ENCODE measurements at places on chromosomes 16 and 17.

- DNase-seq: no peak
These were observed 5.1 kb downstream of the RASD1 start for GRCh38 chr17:17491031-17491471.

- DNase-seq: no peak
These were observed 53.7 kb downstream of the RPA1 start for GRCh38 chr17:1883536-1883935.

GRCh38 chr17:72249441-72249840, 128.6 kb downstream of the SOX9 start:
- DNase-seq: no peak

GRCh38 chr17:79491006-79491405, 119.8 kb downstream of the RBFOX3 start:
- DNase-seq: no peak

GRCh38 chr17:3573246-3574100, 15.9 kb upstream of the TRPV3 start:
- no peak for DNase-seq

- DNase-seq: peak; percentile 80
These were observed 26.2 kb upstream of the PIK3R5 start for GRCh38 chr17:8991514-8992285.

- no peak for DNase-seq
These were observed 36.1 kb downstream of the NLK start for GRCh38 chr17:28078341-28079229.

- peak; percentile 69 for DNase-seq
These were observed 10.5 kb upstream of the TSPOAP1 start for GRCh38 chr17:58338841-58339754.

DNA sequence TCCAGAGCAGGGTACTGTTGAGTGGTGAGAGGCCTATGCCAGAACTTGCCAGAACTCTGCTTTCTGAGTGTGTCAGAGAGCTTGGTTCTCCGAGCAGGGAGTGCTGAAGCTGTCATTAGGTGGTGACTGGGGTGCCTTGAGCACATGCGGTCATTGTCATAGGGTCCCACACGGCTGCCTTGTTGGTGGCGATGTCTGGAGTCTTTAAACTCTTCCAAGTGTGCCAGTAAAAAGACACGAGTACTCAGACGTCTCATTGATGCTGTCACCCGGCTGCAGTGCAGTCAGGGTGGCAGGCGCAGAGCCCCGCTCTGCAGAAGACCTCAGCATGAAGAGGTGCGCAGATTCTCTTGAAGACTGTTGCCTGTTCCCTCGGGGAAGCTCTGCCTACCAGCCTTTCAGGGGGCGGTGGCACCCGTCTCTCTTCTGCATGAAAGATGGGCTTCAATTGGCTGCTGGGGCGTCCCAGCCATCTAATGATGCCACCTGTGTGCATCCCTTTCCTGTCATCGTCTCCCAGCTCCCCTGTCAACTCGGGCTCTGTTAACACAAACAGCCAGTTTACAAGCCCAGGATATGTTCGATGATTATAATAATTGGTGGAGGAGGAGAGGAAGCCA, 58.3 kb downstream of the NKD1 start:
- DNase-seq: no peak

- no peak for DNase-seq
These were observed 8.9 kb upstream of the TNS4 start for GRCh38 chr17:40510328-40510648.

- no peak for DNase-seq
These were observed 15.2 kb downstream of the TEX2 start for GRCh38 chr17:64247836-64248235.

DNA sequence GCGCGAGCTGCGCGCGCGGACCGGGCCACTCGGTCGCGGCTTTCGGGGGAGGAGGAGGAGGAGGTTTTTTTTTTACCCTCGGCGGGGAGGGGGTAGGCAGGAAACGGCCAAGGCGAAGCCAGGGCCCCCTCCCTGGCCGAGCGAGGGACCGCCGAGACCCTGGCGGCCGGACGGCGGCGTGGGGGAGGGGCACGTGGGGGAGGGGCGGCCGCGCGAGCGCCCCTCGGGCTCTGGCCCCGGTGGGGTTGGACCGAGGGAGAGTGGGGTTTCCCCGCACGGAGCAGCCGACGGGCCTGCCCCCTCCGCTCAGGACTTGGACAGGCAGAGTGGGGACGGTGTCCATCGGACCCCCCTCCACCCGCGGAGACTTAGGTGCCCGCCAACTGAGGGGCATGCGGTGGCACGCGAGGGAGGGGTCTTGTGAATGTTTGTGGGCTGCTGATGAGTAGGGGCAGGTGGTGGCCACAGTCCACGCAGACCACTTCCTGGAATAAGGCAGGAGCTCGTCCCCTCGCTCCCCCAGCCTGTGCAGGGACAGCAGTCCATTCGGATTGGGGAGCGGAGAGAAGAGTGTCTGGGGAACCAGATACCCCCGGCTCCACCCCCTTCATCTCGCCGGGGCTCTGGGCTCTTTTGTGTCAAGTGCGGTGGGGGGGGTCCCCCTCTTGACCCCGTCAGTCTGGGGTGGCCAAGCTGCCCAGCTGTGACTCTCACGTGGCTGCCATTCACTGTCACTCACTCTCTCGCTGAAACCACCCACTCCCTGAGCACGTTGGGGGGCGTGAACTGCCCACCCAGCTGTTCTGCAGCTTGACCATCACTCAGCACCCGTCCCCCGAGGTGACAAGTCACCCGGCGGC, 3.0 kb upstream of the CHD3 start:
- peak; percentile 81 for DNase-seq

DNA sequence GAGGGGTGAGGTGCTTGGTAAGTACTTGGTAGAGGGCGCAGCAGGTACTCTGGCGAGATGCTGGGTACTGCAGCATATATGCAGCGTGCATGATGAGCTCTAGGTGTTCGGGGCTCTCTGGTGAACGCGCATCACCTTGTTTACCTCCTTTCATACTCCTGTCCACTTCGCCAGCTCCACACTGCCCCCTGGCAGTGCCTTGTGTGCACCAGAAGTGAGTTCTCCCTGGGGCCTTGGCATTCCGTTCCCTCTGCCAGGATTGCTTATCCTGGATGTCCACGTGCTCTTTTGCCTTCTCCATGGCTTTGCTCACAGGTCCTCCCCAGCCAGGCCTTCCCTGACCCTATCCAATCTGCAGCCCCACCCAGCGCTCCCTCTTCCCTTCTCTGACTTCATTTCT, 154.2 kb downstream of the MRM1 start:
- DNase-seq: peak; percentile 75

GRCh38 chr16:89811321-89811720, 5.1 kb downstream of the FANCA start:
- no peak for DNase-seq

DNA sequence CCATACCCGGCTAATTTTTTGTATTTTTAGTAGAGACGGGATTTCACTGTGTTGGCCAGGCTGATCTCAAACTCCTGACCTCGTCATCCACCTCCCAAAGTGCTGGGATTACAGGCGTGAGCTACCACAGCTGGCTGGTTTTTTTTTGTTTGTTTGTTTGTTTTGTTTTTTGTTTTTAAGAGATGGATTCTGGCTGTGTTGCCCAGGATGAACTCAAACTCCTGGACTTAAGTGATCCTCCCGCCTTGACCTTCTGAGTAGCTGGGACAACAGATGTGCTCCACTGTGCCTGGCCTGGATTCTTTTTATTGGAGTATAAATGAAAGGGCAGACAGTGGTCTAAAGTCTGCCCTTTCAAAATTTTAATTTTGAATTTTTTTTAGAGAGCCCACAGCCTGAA, 44.7 kb downstream of the FOXK2 start:
- DNase-seq: no peak
